ENCODE measurements at places on chromosomes 6 and 20. TPM values are rescaled to one million over a fixed set of nuclear protein-coding genes. Genes with fewer than 3 reads are reported as not detected.

DNA sequence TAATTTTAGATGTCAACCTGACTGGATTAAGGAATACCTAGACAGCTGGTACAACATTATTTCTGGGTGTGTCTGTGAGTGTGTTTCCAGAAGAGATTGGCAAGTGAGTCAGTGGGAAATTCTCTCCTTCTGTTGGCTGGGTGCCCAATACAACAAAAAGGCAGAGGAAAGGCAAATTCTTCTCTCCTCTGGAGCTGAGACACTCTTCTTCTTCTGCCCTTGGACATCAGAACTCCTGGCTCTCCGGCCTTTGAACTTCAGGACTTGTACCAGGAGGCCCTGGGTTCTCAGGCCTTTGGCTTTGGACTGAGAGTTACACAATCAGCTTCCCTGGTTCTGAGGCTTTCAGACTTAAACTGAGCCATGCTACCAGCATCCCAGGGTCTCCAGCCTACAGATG, 7.8 kb upstream of the BTN3A1 start:
- DNase-seq: no peak

Gene WFDC2
- total RNA-seq: not detected

DNA sequence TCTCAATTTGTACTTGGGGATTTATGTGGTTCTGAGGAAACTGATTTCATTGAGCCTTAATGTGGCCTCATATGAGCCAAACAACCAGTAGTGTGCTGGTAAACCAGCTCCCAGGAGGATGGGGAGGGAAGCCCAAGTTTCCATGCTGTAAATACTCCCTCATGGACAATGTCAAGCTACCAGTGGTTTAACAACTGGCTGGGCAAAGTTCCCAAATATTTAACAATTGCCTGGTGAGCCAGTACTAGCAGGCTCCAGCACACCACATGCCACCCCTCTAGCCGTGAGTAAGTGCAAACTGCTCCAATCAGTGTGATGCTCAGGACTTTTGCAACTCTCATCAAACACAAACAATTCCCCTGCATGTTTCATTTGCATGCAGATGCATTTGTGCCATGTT, 19.2 kb upstream of the CDKN1A start:
- DNase-seq: no peak

DNA sequence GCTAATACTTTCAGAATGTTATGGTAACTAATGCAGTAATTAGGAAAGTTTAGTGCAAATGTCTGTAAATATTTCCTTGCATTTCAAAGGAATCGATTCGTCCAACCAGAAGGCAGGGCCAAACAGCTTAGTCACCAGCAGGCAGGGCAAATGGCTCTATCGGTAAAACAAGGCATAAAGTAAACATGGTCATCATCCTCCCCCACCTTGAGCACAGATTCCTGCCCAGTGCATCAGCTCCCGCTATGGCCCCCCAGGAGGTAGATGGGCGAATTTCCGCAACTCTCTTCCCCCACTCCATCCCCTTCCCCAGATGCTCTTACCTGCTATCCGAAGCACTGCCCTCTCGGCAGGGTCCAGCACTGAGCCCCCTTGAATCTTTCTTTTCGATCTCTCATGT, 103.8 kb upstream of the BEND6 start:
- no peak for DNase-seq

DNA sequence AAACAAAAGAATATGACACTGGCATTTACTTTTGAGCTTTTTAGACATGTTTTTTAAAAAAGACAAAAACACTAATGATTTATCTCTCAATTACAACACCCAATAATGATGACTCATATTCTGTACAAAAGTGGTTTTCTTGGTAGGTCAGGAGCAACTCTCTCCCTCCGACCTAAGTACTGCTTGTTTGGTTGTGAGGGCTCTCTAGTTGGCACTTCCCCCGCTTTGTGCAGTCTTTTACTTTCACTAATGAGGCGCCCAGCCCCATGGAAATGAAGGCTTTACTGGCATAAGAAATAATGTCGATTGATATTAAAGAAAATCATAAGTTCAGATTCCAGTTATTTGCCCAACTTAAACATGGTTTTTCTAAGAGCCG, 1.3 kb downstream of the KPNA5 start:
- DNase-seq: peak; percentile 73

- no peak for DNase-seq
These were observed 11.1 kb upstream of the KIAA1755 start for GRCh38 chr20:38271608-38272120.

Gene CPNE5
- 0.94 TPM for total RNA-seq

GRCh38 chr6:139844907-139845306, 470.5 kb upstream of the CITED2 start:
- DNase-seq: no peak

DNA sequence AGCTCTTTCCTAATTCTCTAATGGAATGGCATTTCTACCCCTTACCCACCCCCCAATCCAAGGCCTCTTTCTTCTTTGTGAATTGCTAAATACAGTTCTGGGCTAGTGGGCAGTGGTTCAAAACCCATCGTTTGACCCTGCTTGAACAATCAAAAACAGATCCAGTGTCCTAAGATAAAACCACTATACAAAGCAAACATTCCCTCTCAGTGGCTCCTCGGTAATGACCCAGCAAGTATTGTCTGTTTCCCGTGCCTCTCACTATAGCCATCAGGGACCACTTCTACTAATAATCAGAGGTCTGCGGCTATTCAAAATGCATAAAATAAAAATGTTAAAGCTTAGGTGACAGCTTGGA, 143.5 kb upstream of the AKAP12 start:
- no peak for DNase-seq

Gene ADTRP
- total RNA-seq: 2.0 TPM

Gene MOG
- total RNA-seq: not detected
